ENCODE measurements at places on chromosomes 2 and 18. TPM values are rescaled to one million over a fixed set of nuclear protein-coding genes. Genes with fewer than 3 reads are reported as not detected.

DNA sequence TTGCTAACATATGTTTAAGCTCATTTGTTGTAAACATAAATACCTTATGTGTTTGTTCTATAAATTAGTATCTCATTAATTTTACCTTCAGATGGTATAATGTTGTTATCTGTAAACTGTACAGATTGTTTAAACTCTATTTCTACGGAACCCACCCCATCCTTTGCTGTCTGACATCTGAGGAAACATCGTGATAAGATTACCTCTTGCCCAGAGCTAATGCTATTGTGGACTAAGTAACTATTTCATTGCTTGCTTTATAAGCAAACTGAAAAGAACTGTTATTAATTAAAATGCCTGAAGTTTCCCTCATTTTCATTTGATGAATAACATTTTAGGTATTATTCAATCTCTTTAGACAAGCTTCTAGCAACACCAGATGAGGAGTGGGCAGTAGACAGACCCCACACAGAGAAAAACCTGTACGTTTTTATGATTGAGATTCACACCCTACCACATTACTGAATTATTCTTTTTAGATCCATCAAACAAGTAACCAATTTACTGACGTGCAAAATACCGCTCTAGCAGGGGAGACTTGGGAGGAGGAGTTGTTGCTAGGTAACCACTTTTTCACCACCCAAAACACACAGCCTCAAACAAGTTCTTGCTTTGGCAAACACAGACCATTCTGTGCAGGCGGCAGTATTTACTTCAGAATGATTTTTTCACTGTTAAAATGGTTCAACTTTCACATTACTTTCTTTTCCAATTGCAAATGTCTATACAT lies 1.9 kb upstream of the SYT4 start:
- DNase-seq = peak; percentile 72

DNA sequence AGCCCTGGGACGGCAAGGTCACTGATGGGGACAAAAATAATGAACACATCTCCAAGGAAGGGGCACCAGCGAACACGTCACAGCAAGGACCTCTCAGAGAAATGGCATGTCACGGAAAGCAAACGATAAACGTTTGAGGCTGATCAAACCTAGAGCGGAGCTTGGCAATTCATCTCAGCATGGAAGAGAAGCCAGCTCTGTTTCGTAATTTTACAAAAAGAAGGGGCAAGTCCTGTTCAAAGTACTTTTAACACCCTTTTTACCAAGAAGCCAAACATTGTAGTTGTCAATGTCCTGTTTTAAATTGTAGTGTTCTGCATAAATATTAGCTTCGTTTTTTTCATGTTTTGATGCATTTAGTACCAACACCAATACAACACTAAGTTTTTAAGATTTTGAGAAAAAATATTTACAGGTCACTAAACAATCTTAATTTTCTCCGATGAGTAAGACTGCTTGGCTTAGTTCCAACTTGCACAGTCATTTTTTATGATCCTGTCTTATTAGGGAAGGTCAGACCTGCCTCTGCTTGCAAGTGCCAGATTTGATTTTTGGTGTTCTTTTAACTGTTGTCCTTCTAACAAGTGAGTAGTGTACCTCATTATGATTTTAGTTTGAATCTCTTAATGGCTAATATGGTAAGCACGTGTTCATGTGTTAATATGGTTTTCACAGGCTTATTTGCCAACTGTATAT lies 818.5 kb upstream of the SALL3 start:
- no peak for DNase-seq

DNA sequence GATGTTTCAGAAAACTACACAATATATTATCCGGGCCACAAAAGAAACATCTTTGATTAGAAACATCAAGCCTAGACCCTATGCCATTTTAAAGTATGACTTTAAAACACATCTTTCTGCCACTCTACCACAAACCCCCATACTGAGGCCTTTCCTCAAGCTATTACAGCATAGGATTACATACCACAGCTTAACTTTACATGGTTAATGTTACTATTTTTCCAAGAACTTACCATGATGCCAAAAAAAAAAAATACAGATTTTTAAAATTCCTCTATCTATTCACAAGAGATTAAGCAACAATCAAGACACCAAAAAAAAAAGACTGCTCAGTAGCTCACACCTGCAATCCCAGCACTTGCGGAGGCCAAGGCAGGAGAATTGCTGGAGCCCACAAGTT lies 9.0 kb downstream of the NCKAP1 start:
- no peak for DNase-seq

GRCh38 chr2:30231996-30232800 lies 864 bp downstream of the LBH start:
- DNase-seq = peak; percentile 89

- no peak for DNase-seq
Observed at GRCh38 chr18:26827581-26827980, 37.9 kb downstream of the AQP4 start.

GRCh38 chr2:28447943-28448792 lies 47.7 kb upstream of the PLB1 start:
- DNase-seq = no peak

DNA sequence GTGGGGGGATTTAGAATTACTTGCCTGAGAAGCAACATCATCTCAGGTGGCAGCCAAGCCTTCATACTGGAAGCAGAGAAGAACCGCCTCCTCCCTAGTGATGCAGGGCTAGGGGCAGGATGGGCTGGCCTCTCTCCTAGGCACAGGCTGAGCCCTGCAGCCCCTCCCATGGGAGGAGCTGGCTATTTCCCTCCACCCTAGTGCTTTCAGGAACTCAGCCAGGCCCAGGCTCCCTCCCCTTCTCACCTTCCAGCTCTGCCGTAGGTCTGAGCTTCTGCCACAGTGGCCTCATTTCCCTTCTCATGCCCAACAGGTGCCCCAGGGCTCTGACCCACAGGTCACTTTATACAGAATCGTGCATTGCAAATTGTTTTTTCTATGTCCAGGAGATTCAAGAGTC lies 31.0 kb downstream of the CENPA start:
- DNase-seq = peak; percentile 82

The RIT2 gene
- total RNA-seq = 0.36 TPM

The BOLL gene
- total RNA-seq = not detected

The GALNT13 gene
- 9.8 TPM for total RNA-seq
